ENCODE measurements at places on chromosomes 1 and 21. TPM values are rescaled to one million over a fixed set of nuclear protein-coding genes. Genes with fewer than 3 reads are reported as not detected.

E2F2 gene
- 4.5 TPM for total RNA-seq

DNA sequence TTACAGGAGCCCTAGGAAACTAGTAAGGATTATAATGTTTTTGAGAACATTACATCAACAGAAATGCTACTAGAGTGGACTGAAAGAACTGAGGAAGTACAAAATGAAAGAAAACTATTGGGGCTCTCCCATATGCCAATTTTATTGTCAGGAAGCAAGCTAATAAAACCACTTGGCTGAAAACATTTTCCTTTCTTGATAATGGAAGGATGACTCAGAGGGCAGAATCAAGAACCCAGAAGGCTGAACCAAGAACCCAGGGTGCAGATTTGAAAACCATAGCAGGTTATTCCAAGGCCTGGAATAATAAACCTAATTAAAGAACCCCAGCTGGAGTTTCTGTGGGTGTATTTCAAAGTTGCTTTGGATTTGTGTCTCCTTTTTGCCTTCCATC is 70.7 kb downstream of the RPE65 start:
- no peaks in the 10 kb centered on the region for H3K36me3 ChIP-seq
- no peak overlapping the region for H3K4me3 ChIP-seq
- H3K4me1 ChIP-seq: peaks cover 6% of the 10 kb centered on the region
- no peak for DNase-seq

- peaks cover 28% of the 10 kb centered on the region for H3K4me1 ChIP-seq
- DNase-seq: no peak
- no peak overlapping the region for H3K27ac ChIP-seq
- H3K27me3 ChIP-seq: no peaks in the 10 kb centered on the region
- no peak overlapping the region for H3K4me3 ChIP-seq
- H3K36me3 ChIP-seq: no peaks in the 10 kb centered on the region
Measured at GRCh38 chr1:108043707-108044106, 78.7 kb upstream of the VAV3 start.

- H3K4me1 ChIP-seq: no peaks in the 10 kb centered on the region
- H3K27ac ChIP-seq: no peak overlapping the region
- H3K27me3 ChIP-seq: no peaks in the 10 kb centered on the region
- H3K36me3 ChIP-seq: no peaks in the 10 kb centered on the region
- DNase-seq: no peak
- no peak overlapping the region for H3K4me3 ChIP-seq
Measured at GRCh38 chr1:220970311-220970710, 91.1 kb downstream of the HLX start.

OR2L13 gene
- total RNA-seq: not detected

- H3K27me3 ChIP-seq: no peaks in the 10 kb centered on the region
- no peak for DNase-seq
- no peak overlapping the region for H3K4me3 ChIP-seq
- no peaks in the 10 kb centered on the region for H3K4me1 ChIP-seq
Measured at GRCh38 chr21:46344219-46344915, 20.4 kb downstream of the PCNT start.

- H3K27ac ChIP-seq: no peak overlapping the region
- peak overlapping the region; percentile 56 for H3K4me3 ChIP-seq
- H3K36me3 ChIP-seq: no peaks in the 10 kb centered on the region
- peaks cover 6% of the 10 kb centered on the region for H3K4me1 ChIP-seq
- no peaks in the 10 kb centered on the region for H3K27me3 ChIP-seq
Measured at GRCh38 chr1:164320790-164321731, 237.9 kb upstream of the PBX1 start.

DNA sequence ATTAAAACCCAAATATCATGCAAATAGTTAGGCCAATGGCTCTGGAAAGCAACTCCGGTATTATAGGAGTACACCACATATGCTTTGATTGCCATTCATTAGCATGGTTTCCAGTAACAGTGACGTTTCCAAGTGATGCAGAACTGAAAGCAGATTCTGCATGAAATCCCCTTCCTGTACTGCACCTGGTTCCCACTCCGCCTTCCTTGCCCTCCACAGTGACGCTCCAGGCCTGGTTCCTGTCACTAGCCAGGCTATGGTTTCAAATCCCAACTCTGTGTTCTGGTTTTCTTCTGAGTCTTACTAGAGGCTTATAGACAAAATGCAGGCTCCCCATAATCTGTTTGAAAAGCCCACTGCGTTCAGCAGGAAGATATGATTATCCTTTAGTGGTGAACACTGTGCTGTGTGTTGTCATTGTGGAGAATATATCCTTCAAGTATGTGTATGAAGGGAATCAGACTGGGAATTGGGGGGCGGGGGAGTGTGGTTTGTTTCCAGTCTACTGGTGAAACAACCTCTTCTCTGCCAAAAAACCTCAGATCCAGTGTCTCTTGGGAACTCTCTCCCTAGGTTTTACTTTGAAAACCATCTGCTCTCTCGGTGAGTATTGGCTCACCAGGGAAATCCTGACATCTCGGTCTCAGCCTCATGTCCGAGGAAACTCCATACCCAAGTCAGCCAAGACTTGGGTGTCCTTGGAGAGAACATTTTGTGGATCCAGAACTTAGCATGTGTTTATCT is 78.7 kb downstream of the TYW3 start:
- no peak overlapping the region for H3K4me3 ChIP-seq
- H3K27me3 ChIP-seq: no peaks in the 10 kb centered on the region
- no peak overlapping the region for H3K27ac ChIP-seq
- H3K4me1 ChIP-seq: no peaks in the 10 kb centered on the region
- DNase-seq: no peak
- H3K36me3 ChIP-seq: no peaks in the 10 kb centered on the region

OR10J1 gene
- not detected for total RNA-seq

GRCh38 chr1:53354119-53354518 is 26.2 kb upstream of the LRP8 start:
- H3K27me3 ChIP-seq: no peaks in the 10 kb centered on the region
- no peak overlapping the region for H3K27ac ChIP-seq
- H3K36me3 ChIP-seq: no peaks in the 10 kb centered on the region
- no peak overlapping the region for H3K4me3 ChIP-seq

DNA sequence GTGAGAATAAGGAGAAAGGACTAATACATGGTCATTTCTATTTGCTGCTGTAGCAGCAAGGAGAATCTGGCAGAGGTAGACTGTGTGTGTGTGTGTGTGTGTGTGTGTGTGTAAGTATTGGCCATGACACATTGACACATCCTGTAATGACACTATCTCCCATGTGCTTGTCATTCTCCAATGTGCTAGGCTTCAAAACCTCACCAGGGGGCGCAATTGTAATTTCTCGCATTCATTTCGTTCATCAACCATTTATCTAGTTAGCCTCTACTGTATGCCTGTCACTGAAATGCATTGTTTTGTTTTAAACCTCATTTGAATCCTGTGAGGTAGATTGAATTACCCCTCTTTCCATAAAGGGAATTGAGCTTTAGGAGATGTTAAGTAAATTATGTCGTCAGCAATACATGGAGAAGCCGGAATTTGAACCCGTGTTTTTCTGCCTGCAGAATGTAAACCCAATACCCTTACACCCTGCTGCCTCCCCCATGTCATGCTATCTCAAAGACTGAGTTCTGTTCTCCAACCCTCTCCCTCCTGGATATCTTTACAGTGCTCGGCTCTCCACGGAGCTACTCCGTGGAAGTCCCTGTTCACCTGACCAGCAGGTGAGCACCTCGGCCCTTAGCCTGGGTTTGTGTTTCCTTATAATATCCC is 100.8 kb downstream of the UCK2 start:
- no peaks in the 10 kb centered on the region for H3K36me3 ChIP-seq
- peaks cover 8% of the 10 kb centered on the region for H3K27me3 ChIP-seq
- no peak overlapping the region for H3K4me3 ChIP-seq
- no peaks in the 10 kb centered on the region for H3K4me1 ChIP-seq
- H3K27ac ChIP-seq: no peak overlapping the region

- H3K4me1 ChIP-seq: peaks cover 18% of the 10 kb centered on the region
- H3K27me3 ChIP-seq: peaks cover 47% of the 10 kb centered on the region
- no peak overlapping the region for H3K4me3 ChIP-seq
- H3K27ac ChIP-seq: no peak overlapping the region
- no peak for DNase-seq
Measured at GRCh38 chr1:3672971-3673361, 20.6 kb downstream of the TP73 start.

GRCh38 chr1:220818421-220819173 is 31.9 kb downstream of the MTARC1 start:
- no peak overlapping the region for H3K4me3 ChIP-seq
- no peaks in the 10 kb centered on the region for H3K36me3 ChIP-seq
- H3K27ac ChIP-seq: peak overlapping the region; percentile 80
- no peak for DNase-seq
